Placental epithelial cell (primary cell): ENCODE measurements at places on chromosomes 2 and 18. TPM values are rescaled to one million over a fixed set of nuclear protein-coding genes. Genes with fewer than 3 reads are reported as not detected.

GPBAR1 gene
- total RNA-seq: 0.39 and 1.2 TPM in 2 replicates

CREG2 gene
- not detected in 2 replicates for total RNA-seq

ALK gene
- under 0.01 TPM in 2 replicates for total RNA-seq

CRYGC gene
- total RNA-seq: not detected in 2 replicates

OR6B2 gene
- not detected in 2 replicates for total RNA-seq

SPOPL gene
- total RNA-seq: 12.6 and 13.4 TPM in 2 replicates

SALL3 gene
- total RNA-seq: 0.11 and 0.39 TPM in 2 replicates

TAF4B gene
- total RNA-seq: 2.2 and 3.1 TPM in 2 replicates

FAM161A gene
- 1.1 and 2.7 TPM in 2 replicates for total RNA-seq

FRZB gene
- total RNA-seq: not detected in 2 replicates

KYNU gene
- total RNA-seq: 0.98 and 3.1 TPM in 2 replicates

SNTG2 gene
- 1.2 TPM in 1 of 2 replicates, not detected in the other for total RNA-seq

REV1 gene
- total RNA-seq: 26.8 and 39.3 TPM in 2 replicates

CD226 gene
- total RNA-seq: under 0.01 and 0.11 TPM in 2 replicates

PSMA8 gene
- 1.4 TPM in 1 of 2 replicates, not detected in the other for total RNA-seq

RGPD3 gene
- under 0.01 and 0.11 TPM in 2 replicates for total RNA-seq

NOL4 gene
- total RNA-seq: 0.65 and 4.3 TPM in 2 replicates

DSG2 gene
- 203 and 237 TPM in 2 replicates for total RNA-seq

STAMBP gene
- total RNA-seq: 21.2 and 37.1 TPM in 2 replicates

UGT1A3 gene
- 0.43 TPM in 1 of 2 replicates, not detected in the other for total RNA-seq

ADNP2 gene
- 19.2 and 30.0 TPM in 2 replicates for total RNA-seq

EIF2AK2 gene
- 16.1 and 17.5 TPM in 2 replicates for total RNA-seq

GALNT5 gene
- total RNA-seq: 9.0 and 16.5 TPM in 2 replicates

SH2D6 gene
- under 0.01 TPM in 1 of 2 replicates, not detected in the other for total RNA-seq

ABCG8 gene
- total RNA-seq: not detected in 2 replicates

C2orf81 gene
- 3.1 and 4.1 TPM in 2 replicates for total RNA-seq

DPP4 gene
- total RNA-seq: 83.2 and 98.4 TPM in 2 replicates

HAUS1 gene
- 28.2 and 47.5 TPM in 2 replicates for total RNA-seq

CRYBA2 gene
- total RNA-seq: not detected in 2 replicates

VWA3B gene
- 0.11 and 0.79 TPM in 2 replicates for total RNA-seq

BOLL gene
- total RNA-seq: not detected in 2 replicates

SP5 gene
- not detected in 2 replicates for total RNA-seq

POTEF gene
- not detected in 2 replicates for total RNA-seq

ZNF2 gene
- 7.5 and 9.8 TPM in 2 replicates for total RNA-seq

CTIF gene
- 102 and 170 TPM in 2 replicates for total RNA-seq

CHST9 gene
- not detected in 2 replicates for total RNA-seq

AMER3 gene
- total RNA-seq: not detected in 2 replicates

LOXL3 gene
- total RNA-seq: 0.39 TPM in 1 of 2 replicates, not detected in the other

PCARE gene
- under 0.01 TPM in 1 of 2 replicates, not detected in the other for total RNA-seq

CTLA4 gene
- not detected in 2 replicates for total RNA-seq

ABCG5 gene
- not detected in 2 replicates for total RNA-seq

SERPINB13 gene
- total RNA-seq: not detected in 2 replicates
